H9 (cell line): ENCODE measurements at places on chromosomes 11 and 22.

DNA sequence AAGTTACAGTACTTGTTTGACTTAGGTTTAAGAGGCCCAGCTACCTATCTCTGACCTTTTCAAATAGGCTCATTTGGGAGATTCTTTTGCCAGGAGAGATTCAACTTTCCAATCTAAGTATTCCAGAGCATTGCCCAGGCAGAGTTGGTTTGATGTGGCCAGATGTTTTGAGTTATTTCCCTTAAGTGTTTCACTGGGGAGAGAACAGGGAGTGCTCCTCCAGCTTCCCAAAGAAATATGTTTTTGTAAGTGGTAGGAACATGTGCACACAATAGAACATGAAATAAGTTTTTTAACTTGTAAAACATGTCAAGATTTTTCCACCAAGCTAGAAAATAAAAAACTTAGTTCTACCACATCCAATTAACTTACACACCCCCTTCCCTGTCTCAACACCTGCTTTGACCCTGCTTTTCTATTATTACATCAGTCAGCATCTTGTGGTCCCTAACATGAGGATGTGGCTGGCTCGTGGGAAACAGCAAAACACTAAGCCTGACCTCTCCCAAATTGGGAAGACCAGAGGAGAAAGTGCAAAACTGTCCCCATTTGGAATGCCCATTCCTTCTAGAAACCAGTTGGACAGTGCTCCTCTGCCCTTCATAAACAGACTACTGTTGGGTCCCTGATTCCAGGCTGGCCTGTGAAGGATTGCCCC is 70.4 kb upstream of the RASSF10 start:
- no peak for DNase-seq

- DNase-seq, result no peak
These were observed 661 bp upstream of the OLFML1 start for GRCh38 chr11:7484645-7485044.

GRCh38 chr11:124843616-124843910 is 21.7 kb upstream of the ROBO3 start:
- no peak for DNase-seq

GRCh38 chr11:128190312-128190711 is 397.0 kb downstream of the ETS1 start:
- DNase-seq, result no peak

- no peak for DNase-seq
These were observed 29.8 kb upstream of the CTSC start for GRCh38 chr11:88367310-88367709.

- DNase-seq, result no peak
These were observed 2.4 kb downstream of the RASSF10 start for GRCh38 chr11:13011466-13012055.

- peak; percentile 89 for DNase-seq
These were observed 7.8 kb upstream of the L3MBTL2 start for GRCh38 chr22:41197038-41197972.

DNA sequence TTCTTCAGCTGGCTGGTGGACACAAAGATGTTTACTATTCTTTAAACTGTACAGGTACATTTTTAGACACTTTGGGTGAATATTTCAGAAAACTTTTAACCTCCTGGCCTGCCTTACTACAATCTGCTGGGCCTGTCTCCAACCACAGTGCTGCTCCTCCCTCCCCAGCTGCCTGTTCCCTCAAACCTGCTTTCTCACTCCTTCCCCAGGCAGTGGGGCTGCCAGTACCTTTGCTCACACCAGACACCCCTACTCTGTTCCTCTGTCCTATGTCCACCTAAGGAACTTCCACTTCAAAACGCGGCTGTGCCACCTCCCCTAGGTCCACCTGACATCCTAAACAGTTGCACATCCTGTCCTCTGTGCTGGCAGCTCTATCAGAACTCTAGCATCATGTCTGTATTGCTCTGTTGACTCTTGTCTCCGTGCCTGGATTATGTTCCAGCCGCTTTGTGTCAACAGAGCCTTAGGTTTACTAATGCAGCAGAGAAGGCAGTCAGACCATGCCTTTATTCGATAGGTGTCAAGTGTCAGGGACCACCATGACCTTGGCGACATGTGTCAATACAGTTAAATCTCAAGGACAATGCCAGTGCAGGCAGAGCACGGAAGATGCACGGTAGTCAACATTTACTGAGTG is 13.4 kb downstream of the ZP1 start:
- DNase-seq, result no peak

DNA sequence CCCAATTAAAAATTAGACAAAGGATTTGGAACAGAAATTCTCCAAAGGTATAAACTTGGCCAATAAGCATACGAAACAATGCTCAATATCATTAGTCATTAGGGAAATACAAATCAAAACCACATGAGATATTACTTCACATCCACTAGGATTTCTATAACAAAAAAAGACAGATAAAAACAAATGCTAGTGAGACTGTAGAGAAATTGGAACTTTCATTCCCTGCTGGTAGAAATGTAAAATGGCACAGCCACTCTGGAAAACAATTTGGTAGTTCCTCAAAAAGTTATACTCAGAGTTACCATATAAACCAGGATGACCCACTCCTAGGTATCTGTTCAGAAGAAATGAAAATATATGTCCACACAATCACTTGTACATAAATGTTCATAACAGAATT is 71.6 kb downstream of the RPL27A start:
- no peak for DNase-seq

DNA sequence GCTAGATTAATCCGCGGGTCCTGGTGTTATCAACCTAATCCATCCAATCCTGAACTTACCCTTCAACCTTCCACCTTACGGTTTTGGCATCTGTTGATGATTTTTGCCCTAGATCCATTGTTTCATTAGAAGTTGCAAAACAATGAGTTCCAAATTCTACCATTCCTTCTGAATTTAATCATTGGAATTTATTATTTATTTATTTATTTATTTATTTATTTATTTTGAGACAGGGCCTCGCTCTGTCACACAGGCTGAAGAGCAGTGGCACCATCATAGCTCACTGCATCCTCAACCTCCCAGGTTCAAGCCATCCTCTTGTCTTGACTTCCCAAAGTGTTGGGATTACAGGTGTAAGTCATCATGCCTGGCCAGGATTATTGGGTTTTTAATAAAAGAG is 20.3 kb upstream of the VPS37C start:
- DNase-seq, result no peak

- DNase-seq, result no peak
These were observed 504.3 kb downstream of the FAM181B start for GRCh38 chr11:82229341-82229740.

- DNase-seq, result no peak
These were observed 1.5 kb downstream of the LTBP3 start for GRCh38 chr11:65556470-65557279.

DNA sequence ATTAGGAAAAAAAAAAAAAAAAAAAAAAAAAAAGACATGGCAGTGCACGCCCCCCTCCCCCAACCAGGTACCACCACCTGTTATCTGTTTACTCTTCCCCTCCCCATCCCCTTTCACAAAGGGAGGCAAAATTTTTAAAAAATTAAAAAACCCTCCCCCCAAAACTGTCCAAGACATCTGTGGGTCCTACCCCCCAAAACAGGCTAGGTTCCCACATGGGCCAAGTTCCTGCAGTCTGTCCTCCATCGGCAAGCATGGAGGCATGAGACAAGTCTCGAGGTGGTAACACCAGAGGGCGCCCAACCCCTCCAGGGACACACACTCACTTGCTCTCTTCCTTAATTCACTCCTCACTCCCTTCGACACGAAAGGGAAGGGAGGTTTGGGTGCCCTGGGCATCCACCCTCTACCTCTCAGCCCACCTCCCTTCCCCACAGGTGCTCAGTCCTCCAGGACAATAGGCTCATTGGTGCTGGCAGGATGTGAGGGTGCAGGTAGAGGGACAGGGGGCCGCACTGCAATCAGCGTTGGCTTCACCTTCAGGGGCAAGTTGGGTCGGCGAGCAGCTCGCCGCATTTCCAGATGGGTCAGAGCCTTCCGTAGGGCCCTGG is 2.2 kb upstream of the TUT1 start:
- peak; percentile 85 for DNase-seq

DNA sequence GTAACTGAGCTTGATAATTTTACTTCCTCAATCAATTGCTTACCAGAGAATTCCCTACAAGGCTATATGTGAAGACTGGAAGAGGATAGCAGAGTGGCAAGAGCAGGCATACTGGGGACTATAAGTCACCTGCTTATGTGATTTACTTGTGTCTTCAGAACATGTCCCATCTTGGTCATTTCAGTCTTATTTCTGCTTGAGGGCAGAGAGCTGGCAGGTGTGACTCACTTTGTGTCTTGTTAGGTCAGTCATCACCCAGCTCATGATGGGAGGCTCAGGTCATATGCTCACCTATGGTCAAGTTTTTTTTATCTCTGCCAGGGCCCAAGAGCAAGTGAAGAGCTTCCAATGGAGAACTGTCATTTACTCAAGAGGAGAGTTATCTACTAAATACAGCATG is 6.2 kb downstream of the SRSF8 start:
- DNase-seq, result no peak

GRCh38 chr22:28544431-28544868 is 135.2 kb downstream of the TTC28 start:
- no peak for DNase-seq

GRCh38 chr11:78195917-78196560 is 7.3 kb downstream of the USP35 start:
- DNase-seq, result no peak

- DNase-seq, result no peak
These were observed 609.3 kb upstream of the CCDC90B start for GRCh38 chr11:83895516-83895915.

DNA sequence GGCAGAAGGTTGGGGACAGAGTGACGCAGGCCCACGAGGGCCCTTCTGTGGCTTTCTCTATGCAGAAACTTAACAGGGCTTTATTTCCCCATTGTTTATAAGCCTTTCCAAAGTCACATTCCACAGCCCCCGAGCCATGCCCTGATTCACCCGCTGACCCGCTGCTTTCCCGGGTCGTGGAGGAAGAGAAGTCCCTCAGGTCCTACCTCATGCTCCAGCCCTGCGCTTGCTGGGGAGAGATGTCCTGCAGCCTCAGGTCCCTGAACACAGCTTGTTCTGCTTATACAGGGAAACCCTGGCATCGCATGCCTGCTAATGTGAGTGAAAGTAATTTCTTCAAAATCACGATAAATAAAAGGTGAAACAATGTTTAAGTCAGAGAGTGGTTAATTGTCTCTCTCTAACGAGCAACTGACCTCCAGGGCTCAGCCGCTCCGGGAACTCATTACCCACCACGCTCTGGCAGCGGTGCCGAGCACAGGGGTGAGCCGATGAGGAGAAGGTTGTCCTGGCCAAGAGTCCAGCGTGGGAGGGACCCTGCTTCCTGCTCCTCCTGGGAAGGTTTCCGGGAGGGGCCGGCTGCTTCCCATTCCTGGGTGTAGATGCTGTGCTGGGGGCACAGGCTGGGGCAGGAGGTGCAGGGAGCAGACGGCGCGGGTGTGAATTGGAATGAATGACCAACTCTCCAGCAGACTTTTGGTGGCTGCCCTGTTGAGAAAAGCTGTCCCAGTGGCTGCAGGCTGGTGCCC is 595.2 kb downstream of the BRD1 start:
- DNase-seq, result peak; percentile 21

GRCh38 chr11:64659417-64660144 is 63.4 kb downstream of the NRXN2 start:
- DNase-seq, result no peak

DNA sequence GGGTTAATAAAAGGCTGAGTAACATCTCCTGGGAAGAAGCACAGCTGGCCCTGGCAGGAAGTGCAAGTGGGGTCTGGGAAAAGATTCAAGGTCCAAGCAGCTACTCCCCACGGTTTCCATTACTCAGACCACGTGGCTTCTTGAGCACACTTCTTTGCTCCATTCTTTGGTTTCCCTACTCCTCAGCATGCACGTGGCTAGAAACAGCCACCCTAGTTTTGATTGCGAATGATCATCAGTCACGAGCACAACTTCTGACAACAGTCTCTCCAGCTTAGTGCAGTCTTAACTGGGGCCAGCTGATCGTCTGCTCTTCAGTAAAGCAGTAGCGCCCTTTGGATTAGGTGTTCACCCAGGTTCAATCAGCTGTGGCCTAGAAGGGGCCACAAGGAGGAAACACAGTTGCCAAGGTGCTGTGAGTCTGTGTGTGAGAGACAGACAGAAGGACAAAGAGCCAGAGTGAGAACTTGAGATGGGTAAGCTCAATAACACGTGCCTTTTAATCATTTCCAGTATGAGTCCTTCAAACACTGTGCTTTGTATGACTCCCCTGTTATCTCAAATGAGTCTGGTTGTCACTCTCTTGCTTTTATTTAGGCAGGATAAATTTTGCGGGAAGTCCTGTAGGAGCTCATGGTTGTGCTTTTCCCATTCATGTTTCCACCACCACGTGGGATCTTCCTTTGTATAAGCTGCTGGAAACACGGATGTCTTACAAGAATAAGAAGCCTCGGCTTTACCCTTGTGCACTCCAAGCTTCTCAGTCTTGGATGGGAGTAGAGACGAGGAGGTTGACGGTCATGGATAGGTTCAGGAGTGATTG is 901 bp upstream of the PARVA start:
- DNase-seq, result no peak

DNA sequence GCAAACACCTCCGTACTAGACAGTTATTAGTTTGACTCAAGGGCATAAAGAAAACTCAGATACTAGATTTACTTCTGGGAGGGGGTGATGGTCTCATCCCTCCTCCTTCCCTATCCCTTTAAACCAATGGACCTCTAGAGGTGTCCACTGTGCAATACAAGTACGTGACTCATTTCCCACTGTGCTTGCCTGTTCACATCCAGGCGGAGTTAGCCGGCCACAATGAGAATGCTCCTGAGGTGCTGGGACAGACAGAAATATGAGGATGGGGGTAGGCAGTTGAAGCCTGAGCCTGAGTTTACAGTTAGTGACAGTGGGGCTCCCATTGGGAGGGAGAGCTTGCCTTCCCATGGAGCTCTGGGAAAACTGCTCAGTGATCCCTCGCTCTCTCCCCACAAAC is 8.4 kb upstream of the PMM1 start:
- DNase-seq, result no peak
